Lower leg skin (tissue), 4 donors: ENCODE measurements at places on chromosomes 6 and 20.

- DNase-seq = no peak
Observed at GRCh38 chr6:127188744-127189143, 70.3 kb downstream of the RSPO3 start.

DNA sequence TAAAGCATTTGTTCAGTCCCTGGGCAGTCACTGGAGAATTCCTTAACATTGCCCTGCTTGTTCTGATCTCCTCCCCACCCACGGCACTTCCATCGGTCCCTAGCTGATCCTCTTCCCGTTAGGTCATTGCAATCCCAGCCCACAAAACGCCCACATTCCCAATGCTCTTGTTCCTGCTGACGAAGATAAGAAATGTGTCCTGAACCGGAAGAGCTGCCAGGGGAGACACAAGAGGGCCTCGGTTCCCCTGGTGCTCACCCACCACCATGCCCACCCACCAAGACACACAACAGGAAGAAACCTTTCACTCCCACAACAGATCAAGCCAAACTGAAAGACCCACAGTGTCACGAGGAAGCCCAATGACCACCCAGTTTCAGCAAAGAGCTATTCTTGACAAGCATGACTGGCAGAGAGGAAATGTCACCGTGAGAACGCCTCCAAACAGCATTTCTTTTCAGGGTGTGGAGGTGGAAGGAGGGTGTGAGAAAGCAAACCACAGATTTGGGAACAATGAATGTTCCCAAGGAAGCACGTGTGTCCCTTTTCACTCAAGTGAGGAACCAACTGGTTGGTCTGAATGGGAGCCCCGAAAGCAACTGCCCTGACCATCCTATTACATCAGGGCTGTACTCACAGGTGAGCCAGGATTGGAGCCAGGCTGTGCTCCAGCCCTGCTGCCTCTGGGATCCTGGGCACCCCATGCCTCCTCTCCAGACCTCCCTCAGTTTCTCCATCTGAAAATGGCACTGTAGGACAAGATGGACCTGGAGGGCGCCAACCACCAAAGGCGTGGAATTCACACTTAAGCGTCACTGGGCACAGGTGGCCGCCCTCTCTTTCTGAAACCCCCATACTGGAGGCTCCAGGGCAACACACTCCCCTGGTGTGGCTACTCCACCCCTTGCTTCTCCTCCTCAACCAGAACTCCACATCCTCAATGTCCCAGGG lies 97.5 kb downstream of the ZMYND8 start:
- no peak for DNase-seq

DNA sequence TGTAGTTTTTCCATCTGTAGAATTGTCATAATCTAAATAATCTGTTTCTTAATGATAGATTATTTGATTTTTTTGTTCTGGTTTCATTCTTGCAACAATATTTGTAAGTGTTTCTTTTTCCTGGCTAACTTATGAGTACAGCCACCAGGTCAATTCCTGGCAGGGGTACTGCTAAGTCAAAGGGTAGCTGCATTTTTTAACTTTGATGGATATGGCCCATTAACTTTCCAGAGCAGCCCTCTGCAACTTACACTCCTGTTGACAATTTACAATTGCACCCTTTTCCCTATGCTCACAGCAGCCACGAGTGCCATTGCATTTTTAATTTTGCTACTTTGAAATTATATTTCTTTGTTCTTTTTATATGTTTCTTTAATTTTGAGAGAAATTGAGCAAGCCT lies 209.3 kb upstream of the CST7 start:
- no peak for DNase-seq

DNA sequence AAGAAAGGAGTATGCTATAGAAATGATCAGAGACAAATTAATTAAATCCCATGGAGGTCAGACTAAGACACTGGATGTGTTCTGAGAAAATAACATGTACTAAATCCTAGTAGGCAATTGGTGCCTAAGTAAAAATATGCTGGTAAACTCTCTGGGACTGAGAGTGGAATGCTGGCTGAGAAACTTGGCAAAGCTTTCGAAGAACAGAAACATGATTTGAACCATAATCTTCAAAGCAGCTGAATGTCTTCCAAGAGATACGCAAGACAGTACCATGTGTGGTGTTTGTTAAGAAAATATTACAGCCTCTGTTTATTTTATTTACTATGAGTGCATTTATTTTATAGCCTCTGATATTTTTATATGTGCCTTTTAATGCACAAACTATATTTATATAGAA lies 55.2 kb downstream of the EFHC1 start:
- DNase-seq = no peak

GRCh38 chr6:35363293-35363750 lies 21.0 kb downstream of the PPARD start:
- no peak for DNase-seq

GRCh38 chr20:46634528-46634927 lies 16.7 kb downstream of the SLC13A3 start:
- peak; percentile 53 for DNase-seq

- no peak for DNase-seq
Observed at GRCh38 chr20:57464642-57465211, 60.2 kb downstream of the CTCFL start.

DNA sequence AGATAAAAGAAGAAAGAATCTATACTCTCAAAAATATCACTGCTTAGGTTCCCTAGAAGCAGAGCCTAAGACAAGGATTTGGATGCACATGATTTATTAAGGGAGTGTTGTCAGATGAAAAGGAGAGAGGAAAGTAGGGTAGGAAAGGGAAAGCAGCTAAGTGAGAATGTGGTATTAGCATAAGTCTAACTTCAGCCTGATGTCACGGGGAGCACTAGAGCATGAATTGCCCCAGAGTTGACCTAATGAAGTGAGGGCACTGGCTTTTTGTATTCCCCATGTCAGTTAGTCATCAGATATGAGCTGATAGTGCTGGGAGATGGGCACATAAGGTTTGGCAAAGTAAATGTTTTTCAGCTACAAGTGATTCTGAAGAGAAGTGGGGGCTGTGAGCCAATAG lies 129.0 kb upstream of the THEMIS start:
- DNase-seq = no peak

DNA sequence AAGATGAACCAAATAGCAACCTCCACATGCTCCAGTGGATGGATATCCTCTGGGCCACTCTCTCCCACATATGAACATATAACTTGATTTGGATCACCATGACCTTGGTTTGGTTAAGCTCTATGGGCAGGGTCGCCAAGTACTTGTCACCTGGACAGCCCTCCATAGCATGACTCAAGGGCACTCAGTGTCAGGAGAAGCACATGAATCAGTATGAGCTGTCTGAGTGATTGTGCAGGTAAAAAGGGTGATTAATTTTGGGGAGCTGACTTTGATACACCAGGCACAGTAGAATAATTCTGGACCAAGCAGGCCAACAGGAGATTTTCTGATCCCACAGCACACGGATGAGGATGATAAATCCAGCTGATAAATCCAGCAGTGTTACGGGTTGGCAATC lies 74.4 kb downstream of the OPRM1 start:
- DNase-seq = no peak

- no peak for DNase-seq
Observed at GRCh38 chr6:105940990-105941389, 145.1 kb upstream of the PRDM1 start.

- peak; percentile 58 for DNase-seq
Observed at GRCh38 chr6:158654498-158654897, 4.6 kb downstream of the SYTL3 start.

GRCh38 chr6:41757271-41757670 lies 10.1 kb upstream of the PGC start:
- DNase-seq = no peak

GRCh38 chr20:48332555-48332954 lies 495.2 kb downstream of the PREX1 start:
- no peak for DNase-seq

GRCh38 chr6:7528565-7528964 lies 12.9 kb upstream of the DSP start:
- no peak for DNase-seq

- no peak for DNase-seq
Observed at GRCh38 chr6:53873922-53874321, 79.1 kb downstream of the LRRC1 start.

- no peak for DNase-seq
Observed at GRCh38 chr6:53758496-53758895, 36.3 kb upstream of the LRRC1 start.

DNA sequence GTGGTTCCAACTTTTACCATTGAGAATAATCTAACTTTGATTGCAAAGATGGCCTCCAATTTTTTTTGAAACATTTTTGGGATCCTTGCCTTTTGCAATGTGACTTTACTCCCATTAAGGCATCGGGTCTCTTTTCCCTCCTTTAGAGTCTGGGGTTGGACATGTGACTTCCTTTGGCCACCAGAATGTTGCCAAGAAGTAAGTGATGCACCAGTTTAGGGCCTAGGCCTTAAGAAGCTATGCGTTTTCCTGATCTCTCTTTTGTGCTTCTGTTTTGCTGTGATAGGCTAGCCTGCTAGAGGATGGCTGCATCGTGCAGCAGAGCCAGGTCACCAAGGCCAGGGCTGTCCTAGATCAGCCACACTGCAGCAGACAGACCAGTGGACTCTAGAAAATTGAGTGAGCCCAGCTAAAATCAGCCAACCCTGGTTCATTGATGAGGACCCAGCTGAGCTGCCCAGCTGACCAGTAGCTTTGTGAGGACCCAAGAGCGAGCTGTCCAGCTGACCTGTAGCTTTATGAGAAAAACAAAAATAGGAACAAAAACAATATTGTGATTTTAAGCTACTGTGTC lies 594.0 kb upstream of the JAG1 start:
- no peak for DNase-seq

GRCh38 chr6:130037207-130037811 lies 18.9 kb downstream of the L3MBTL3 start:
- no peak for DNase-seq

DNA sequence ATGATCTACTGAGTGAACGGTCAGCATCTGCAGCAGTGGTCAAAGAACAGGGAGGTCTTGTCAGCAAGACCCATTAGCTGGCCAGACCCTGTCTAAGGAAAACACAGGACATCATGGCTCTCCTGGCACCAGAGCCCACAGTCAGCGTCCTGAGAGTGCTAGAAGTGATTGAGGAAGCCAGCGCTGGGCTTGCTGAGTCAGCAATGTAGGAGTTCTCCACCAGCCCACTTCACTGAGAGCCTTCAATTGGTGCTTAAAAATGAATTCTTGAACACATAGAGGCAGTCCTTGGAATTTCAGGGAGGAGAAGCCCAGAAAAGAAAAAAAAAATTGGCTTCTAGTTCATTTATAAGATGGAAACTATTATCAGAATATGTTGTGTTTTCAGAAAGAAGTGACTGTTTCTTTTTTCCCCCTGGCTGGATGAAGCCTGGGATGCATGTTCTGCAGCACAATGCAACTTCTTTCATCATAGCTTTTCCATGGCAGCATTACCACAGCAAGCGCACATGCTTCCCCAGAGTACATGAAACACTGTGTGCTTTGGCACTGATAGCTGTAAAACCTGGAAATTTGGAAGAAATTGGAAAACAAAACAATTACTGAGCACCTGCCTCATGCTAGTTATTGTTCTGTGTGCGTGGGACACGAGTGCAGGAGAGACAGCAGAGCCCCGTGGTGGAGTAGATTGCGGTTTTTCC lies 899.9 kb downstream of the C6orf118 start:
- no peak for DNase-seq

GRCh38 chr6:170596426-170596825 lies 12.0 kb upstream of the PDCD2 start:
- no peak for DNase-seq

- DNase-seq = no peak
Observed at GRCh38 chr6:10369896-10370295, 45.0 kb downstream of the TFAP2A start.

- DNase-seq = no peak
Observed at GRCh38 chr6:17881085-17881858, 106.2 kb downstream of the KIF13A start.

DNA sequence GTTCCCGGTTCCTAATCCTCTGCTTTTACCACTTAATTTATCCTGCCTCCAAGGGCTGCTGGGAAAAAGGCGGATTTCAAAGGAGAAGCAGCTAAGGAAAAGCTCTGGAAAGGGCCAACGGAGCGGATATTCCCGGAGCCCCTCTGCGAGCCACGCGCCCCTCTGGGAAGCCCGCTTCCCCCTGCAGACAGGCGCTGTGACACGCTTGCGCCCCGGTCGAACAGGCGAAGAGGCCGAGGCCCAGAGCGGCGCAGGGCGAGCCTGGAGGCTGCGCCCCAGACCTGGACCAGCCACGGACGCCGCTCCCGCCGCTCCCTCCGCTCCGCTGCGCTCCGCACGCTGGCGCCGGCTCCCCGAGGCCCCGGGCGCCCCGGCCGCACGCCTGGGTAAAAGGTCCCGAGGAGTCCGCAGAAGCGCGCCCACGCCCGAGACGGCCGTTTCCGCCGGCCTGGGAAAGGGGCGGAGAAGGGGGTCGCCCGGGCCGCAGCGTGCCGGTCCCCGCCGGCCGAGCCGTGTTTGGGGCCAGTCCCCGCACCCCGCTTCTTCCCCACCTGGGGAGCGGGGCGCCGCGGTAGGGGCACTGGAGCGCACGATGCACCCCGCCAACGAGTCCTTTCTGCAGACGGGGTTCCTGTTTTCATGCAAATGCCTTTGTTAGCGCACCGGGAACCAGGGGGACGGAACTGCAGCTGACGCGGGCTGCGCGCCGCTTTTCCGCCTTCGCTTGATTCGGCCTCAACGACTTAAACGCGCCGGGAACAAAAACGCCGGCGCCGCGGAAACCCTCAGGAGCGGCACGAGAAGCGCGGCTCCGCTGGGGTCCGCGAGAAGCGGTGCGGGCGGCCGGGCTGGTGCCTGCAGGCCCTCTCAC lies 91.9 kb upstream of the SIRPA start:
- DNase-seq = peak; percentile 55

- DNase-seq = no peak
Observed at GRCh38 chr6:56687551-56687950, 44.9 kb upstream of the DST start.

GRCh38 chr20:16701296-16701695 lies 28.5 kb upstream of the SNRPB2 start:
- DNase-seq = no peak

DNA sequence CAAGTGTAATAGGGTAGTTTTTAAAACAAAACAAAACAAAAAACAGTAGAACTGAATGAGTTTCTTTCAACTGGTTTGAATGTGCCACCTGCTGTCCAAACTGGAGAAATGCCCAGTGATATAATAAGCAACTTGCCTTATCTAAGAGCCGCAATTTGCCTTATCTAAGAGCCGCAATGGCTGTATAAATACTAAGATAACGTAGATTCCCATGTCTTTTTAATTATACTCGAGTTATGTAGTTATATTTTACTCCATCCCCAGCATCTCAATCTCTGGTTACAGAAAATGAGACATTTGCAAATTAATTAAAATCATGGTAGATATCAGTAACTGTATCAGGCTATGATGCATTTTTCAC lies 67.2 kb downstream of the RPP40 start:
- DNase-seq = no peak

DNA sequence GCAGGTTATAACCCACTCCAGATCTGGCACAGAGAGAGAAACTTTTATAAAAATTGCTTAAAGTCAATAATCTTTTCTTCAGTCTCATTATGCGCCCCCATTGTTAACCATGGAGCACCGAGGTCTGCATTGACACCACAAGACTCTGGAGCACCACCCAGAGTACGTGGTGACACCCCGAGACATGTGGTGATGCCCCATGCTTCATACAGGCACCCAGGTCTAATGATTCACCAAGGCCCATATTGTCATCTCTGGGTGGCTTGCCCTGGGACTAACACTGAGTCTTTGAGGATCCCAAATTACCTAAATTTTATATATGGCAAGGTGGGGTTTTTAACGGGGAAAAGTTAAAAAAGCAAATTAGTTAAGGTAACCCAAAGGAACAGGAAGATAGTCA lies 31.1 kb downstream of the CD109 start:
- DNase-seq = no peak
